Ureter (tissue), 1 donor: ENCODE measurements at places on chromosomes 2 and 18. TPM values are rescaled to one million over a fixed set of nuclear protein-coding genes. Genes with fewer than 3 reads are reported as not detected.

Gene ITPRIPL1
- total RNA-seq: 1.7 TPM

Gene ELOA2
- total RNA-seq: not detected

Gene GPATCH11
- total RNA-seq: 6.8 TPM

Gene LAMA3
- 28.7 TPM for total RNA-seq

Gene IKZF2
- total RNA-seq: 118 TPM

Gene SUCLG1
- 90.7 TPM for total RNA-seq

DNA sequence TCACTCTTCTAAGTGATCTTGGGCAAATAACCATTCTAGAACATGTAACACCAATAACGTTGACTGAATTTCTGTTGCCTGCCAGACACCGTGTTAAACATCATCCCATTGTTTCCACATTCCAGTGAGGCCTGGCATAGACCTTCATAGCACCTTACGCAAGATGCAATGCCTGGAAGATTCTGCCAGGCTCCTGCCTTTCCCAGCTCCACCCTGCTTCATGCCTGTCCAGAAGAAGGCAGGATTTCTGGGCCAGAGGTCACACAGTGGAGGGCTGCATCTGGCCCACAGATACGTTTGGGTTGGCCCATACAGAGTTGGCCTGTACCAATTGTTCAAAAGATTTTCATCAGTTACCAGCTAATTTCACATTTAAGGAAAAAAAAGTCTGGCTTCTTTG, 46.3 kb downstream of the EN1 start:
- DNase-seq: no peak

DNA sequence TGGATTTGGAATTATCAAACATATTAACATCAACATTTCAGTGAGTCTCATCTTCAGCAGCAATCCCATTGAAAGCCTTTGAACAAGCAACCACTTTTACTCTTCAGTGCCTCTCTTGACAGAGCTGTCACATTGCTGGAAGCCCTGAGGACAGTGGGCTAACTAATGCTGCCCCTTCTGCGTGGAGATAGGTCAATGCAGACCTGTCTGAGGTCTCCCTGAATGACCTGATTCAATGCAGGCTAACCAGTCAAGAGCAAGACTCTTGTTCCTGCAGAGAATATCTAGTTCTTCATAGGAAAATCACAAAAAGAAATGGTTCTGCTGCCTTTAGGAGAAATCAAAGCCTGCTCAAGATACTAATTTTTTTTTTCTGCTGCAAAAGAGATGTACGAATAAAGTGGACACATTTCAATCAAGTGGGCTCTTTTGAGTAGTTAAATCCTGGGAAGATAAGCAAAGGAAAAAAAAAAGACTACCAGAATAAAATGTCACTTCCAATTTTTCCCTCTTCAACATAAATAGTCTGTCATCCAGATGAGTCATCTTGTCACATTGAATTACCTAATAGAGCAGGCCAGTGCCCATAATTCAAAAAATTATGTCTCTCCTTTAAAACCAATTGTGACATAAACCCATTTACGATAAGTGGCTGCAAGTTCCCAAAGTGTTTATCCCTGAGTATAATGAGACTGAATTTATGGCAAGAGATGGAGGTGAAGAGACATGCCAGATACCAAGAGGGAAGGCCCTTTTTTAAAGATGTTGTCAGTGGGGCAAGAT, 1269.0 kb upstream of the DDX18 start:
- no peak for DNase-seq

- peak; percentile 13 for DNase-seq
These were observed 9.7 kb upstream of the ATP6V1B1 start for GRCh38 chr2:70926042-70926441.

- no peak for DNase-seq
These were observed 128.6 kb upstream of the WDR75 start for GRCh38 chr2:189312643-189313042.

DNA sequence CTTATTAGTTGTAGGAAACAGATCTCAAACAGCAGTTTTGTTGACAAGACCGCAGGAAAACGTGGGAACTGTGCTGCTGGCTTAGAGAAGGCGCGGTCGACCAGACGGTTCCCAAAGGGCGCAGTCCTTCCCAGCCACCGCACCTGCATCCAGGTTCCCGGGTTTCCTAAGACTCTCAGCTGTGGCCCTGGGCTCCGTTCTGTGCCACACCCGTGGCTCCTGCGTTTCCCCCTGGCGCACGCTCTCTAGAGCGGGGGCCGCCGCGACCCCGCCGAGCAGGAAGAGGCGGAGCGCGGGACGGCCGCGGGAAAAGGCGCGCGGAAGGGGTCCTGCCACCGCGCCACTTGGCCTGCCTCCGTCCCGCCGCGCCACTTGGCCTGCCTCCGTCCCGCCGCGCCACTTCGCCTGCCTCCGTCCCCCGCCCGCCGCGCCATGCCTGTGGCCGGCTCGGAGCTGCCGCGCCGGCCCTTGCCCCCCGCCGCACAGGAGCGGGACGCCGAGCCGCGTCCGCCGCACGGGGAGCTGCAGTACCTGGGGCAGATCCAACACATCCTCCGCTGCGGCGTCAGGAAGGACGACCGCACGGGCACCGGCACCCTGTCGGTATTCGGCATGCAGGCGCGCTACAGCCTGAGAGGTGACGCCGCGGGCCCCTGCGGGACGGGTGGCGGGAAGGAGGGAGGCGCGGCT, at the start of gene TYMS:
Gene TYMS, plus strand, starts transcription at position 343 of the 690 bp plus-strand sequence. Its CDS starts 90 bp downstream, at position 433.
- no peak for DNase-seq

DNA sequence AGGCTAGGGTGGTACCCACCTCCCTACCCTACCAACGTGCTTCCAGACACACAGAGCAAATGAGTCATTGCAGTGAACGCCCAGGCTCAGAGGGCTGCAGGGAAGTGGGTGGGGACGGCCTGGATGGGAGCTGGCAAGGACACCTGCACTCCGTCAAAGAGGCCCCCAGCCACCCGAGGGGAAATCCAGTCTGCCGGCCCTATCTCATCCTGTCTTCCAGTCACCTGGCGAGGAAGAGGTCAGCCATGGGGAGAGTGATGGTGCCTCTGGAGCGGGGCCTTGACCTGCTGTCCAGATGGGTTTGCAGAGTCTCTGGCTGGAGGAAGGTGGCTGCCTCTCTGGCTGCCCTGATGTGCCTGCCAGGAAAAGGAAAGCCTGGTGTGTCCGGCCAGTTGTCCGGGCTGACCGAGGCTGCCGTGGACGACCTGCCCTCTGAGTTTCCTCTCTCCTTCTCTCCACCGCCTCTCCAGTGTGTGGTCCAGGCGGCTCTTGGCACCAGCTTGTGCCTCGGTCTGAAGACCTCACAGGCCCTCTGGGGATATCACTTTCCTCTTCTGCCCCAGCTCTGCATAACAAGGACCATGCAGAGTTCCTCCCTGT, 209.7 kb upstream of the COPS8 start:
- DNase-seq: no peak

DNA sequence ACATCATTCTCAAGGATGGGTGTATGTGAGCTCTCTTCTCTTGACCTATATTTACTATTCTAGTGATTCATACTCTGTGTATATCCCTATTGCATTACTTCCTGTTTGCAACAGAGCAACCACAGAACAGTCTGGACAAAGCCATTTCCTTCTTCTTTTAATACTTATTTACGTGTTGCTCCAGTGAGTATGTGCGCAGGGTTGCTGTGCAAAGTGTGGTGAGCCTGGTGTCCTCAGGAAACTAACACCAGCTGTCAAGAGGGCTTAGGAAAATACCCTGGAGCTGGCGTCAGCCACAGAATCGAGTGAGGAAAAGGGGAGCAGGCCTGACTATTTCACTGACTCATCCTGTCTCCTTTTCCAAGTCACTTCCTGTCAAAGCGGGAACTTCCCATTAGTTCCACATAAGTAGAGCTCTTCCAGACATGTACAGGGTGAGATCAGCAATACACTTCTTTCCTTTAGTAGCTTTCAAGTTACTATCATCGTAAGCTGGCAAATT, 214.1 kb upstream of the COPS8 start:
- peak; percentile 56 for DNase-seq

DNA sequence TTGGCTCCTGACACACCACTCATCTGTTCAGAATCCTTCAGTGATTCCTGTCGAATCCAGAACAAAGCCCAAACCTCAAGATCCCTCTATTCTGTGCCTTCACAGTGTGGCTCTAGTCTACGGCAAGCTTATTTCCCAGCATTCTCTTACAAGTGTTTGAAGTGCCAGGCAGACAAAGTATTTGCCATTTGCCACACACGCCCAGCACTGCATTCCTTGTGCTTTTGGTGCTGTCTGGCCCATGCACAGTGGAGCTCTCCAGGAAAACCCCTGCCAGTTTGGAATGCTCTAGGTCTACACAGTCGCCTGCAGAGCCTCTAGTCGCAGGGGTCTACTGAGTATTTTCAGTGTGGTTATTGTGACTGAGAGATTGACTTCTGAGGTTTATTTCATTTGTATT, 258.6 kb upstream of the RAB12 start:
- no peak for DNase-seq

GRCh38 chr2:166234112-166234846, 106.5 kb upstream of the SCN1A start:
- DNase-seq: no peak

DNA sequence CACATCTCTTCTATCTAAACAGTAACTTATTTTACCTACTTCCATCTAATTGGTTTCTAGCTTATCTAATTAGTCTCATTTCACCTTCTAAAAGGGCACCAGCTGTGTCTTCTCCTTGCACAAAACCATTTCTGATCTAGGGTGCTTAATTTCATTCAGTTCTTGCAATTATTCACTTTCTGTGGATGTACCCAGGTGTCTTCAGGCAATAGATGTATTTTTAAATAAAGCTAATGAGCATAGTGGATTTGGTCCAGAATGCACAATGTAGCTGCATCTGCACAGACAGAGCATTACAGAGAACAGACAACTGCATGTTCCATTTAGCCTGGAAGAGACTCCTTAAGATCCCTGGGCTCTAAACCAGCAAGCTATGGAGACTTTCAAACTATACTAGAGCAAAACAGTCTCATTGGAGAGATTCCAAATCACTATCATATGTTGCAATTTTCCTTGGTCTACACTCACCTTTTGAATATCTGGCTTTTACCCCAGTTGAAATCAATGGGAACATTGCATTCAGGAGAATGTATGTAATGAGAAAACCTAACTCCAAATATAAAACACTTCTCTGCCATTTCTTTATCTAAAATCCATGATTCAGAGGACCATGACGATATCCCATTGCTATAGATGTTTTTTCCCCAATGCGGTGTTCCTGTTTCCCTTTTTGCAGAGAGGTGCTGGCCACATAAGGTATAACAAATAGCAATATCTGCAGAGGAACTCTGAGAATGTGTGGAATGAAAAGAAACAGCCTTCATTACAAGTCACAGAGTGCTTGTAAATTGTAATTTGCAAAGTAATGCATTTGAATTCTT, 3.5 kb upstream of the RFX8 start:
- no peak for DNase-seq
